ENCODE measurements at places on chromosomes 7 and 10.
A peak's percentile ranks its signal among the peaks of the same experiment; 100 is the strongest.

DNA sequence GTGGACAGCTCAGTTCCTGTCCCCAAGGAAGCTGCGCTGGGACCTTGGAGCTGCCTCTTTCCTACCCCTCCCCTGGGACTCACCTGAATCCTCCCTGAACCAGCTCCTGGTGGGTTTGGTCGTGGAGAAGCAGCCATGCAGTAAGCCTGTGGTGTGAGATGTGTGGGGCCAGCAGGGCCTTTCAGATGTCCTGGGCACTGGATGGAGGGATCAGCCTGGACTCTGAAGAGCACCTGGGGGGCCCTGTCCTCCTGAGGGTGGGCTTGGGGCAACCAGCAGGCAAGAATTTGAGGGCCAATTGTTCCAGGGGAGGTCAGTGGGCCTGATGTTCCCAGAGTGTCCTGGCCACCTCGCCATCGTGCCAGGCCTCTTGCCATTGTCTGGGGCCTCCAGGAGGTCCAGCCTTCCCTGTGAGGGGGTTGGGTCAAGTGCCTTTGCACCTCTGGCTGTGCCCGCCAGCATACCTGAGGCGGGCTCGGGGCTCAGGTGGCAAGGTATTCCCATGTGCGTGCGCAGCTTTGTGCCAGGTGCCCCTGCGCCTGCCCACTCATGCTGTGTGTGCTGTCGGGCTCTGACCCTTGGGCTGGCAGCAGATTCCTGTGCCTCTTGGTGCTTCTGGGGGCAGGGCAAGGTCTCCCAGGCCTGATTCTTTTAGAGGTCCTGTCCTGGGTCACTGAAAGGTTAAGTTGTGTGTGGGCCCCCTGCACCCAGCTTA lies 7.3 kb downstream of the TRIM8 start:
- no peak for DNase-seq

DNA sequence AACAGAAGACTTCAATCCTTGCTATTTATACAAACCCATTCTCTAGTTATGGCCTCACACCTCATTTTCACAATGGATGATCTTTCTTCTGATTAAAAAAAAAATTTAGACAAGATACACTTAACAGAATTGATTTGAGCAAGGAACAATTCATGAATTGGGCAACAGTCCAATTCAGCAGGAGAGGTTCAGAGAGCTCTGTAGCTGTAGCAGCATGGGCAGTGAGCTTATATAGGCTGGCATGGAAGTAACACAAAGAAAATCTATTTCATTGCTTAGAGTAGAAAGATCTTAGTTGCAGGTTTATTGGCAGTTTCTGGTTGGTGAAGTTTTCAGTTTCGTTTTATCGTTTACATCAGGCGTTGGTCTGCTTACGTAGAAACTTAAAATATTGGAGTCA lies 23.0 kb upstream of the LRGUK start:
- DNase-seq: no peak

GRCh38 chr7:110281362-110281761 lies 809.6 kb upstream of the LRRN3 start:
- no peak for DNase-seq

DNA sequence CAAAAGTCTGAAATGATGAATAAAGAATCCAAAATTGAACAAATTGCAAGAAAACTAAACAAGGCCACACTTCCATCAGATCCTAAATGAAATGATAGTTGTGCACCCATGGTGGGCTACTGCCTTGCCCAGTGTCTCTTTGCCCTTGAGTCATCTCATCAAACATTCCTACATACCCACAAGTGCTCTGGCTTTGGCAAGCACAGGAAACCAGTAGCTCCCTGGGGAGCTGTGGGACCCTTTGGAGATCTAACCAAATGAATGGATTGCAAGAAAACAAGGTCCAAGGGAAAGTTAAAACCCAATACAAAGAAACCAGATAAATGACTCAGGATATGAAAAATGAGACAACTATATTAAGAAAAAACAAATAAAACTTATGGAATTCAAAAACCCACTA lies 129.8 kb upstream of the TMEM229A start:
- no peak for DNase-seq

- DNase-seq: no peak
Observed at GRCh38 chr7:128777156-128778123, 1.8 kb upstream of the OPN1SW start.

DNA sequence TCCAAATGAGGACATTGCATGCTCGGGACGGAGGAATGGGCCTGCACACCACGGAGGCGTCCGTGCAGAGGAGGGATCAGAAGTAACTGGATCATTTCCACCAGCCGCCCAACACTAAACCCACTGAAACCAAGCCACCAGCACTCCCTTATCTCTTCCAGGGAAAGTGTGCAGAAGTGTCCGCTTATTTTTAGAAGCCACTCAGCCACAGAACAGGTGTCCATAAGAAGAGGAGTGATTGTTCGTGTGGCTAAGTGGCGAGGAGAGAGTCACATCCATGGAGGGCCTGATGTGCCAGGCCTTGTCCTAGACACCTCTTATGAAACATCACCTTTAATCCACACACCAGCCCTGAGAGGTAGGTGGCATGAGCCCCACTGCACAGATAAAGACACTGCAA lies 407.9 kb upstream of the NPVF start:
- no peak for DNase-seq

DNA sequence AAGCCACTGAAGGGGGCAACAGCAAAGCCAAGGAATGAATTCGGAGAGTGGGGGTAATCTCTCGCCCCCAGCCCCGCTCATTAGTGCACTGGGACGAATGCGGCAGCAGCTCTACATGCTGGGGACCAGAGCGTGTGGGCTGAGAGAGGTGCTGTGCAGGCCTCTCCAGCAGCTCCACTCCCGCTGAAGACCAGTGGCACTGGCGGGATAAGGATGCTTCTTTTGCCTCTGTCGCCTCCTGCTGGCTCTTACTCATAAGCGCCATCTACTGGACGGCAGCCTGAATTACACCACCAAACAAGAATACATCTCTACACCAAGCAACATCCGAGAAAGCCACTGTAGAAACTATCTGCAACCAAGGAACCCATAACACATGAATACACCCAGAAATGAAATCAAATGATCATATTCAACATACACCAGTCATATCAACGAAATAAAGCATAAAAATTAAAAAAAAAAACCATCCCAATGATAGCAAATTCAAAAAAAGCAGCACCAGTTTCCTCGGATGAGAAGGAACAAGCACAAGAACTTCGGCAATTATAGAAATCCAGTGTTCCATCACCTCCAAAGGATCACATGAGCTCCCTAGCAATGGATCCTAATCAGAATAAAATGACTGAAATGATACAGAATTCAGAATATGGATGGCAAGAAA lies 79.0 kb upstream of the TMEM168 start:
- peak; percentile 27 for DNase-seq

DNA sequence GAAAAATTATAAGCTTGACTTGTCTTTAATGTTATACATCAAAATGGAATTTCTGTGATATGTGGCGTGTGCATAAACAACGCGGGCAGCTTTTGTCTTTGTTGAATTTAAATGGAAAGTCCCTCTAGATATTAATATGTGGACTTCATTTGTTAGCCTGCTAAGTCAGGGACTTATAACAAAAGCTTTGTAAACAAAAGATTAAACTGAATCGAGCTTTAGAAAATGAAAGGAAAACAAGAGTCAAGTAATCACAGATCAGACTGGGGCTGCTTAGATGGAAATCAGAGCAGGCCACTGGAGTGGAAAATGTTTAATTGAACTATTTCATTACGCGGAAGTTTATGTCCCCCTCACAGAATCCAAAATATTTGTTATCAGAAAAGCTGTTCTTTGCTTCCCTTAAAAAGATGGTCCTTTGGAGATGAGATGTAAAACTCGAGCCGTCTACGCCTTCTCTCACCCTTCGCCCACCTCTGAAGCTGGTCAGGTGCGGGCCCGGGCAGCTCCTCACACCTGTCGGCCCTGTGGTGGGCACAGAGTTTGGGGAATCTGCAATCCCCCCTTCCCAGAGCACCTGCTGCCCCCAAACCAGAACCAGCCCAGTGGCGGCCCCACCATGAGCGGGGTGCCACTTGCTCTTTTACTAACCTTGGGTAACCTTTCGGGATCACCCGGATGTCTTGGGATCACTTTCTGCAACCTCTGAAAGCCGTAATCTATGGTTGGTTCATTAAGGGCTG lies 116.2 kb downstream of the EBF3 start:
- no peak for DNase-seq

DNA sequence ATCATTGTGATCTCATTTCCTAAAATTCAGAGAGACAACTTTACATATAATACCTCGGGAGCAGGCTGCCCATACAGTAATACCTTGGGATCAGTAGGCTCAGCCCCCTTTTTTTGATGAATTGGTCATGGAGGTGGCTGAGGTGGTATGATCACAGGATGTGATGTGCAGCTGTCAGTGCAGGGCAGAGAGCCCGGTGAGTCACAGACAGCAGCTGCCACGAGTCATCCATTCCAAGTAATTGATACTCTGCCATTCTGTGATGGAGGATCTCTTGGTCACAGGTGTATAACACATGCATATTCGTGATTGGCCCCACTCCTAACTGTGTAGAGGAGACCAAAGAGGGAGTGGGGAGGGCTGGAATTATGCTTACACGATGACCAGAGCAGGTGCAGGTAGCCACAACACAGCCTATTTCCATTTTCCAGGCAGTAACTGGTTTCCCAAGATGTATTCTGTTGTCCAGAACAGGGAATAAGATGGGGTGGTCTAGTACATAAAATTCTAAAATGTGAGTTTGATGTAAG lies 14.1 kb downstream of the NRCAM start:
- no peak for DNase-seq

GRCh38 chr7:19410106-19410505 lies 264.9 kb upstream of the FERD3L start:
- DNase-seq: no peak

GRCh38 chr10:123663522-123663921 lies 2.6 kb upstream of the GPR26 start:
- DNase-seq: no peak

DNA sequence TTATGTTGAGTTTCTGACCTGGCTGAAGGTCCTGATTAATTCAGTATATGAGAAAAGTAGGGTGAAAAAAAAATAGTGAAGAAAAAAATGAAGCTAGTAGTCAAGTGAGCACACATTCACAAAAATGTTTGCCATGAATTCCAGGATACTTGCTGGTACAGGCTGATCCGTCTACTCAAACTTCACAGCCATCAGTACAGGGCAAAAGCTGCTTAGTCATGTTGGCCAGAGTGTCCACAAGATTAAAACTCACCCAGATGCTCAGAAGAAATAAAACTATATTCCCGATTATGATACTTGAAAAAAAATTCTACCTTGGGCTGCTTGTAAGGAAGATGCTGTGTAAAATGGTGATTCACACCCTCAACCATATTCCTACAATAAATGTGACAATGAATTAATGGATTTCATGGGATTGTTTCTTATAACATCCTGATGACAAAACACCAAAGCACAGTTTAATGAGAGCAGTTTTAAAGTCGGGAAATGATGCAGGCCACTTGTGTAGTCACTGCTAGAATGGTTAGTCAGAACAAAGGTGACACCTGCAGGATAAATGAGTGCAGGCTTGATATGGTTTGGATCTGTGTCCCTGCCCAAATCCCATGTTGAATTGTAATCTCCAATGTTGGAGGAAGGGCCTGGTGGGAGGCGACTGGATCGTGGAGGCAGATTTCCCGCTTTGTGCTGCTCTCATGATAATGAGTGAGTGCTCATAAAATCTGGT lies 49.2 kb upstream of the ANKRD1 start:
- no peak for DNase-seq

DNA sequence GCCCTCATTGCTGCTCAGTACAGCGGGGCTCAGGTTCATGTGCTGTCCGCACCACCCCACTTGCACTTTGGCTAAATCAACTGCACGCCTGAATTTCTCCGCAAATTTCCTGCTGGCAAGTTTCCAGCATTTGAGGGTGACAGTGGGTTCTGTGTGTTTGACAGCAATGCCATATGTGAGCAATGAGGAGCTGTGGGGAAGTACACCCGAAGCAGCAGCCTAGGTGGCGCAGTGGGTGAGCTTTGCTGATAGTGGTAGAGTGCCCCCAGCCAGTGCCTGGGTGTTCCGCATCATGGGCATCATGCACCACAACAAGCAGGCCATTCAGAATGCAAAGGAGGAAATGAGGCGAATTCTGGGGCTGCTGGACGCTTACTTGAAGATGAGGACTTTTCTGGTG lies 103.9 kb upstream of the POT1 start:
- DNase-seq: no peak

GRCh38 chr10:1109795-1110673 lies 53.8 kb downstream of the WDR37 start:
- peak; percentile 11 for DNase-seq

GRCh38 chr10:42690449-42691360 lies 52.3 kb upstream of the ZNF33B start:
- no peak for DNase-seq

DNA sequence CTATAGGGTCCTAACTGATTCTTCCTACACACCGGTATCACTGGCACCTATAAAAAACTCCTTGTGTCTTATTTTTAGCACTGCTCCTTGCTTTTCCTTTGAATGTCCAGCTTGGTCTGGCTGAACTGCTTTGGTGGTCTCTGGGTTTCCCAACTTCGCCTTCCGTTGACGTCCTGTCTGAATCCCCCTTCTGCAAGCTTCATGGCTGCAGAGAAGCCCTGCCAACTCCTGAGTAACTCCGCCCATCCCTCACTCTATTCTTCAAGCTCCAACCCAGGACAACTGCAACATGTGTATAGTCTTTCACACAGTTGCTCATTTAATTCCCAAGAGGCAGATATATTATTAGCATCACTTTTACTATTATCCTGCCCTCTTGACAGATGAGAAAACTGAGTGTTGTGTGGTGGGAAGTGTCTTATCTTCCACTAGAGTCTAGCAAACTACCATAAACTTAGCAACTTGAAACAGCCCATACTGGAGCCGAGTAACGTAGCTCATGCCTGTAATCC lies 40.9 kb downstream of the MTURN start:
- no peak for DNase-seq

- no peak for DNase-seq
Observed at GRCh38 chr10:4208499-4208898, 423.5 kb upstream of the KLF6 start.

GRCh38 chr10:106996510-106996909 lies 168.0 kb downstream of the SORCS1 start:
- no peak for DNase-seq

- DNase-seq: no peak
Observed at GRCh38 chr10:68184546-68184945, 47.4 kb downstream of the ATOH7 start.

- DNase-seq: no peak
Observed at GRCh38 chr10:15433850-15434537, 62.9 kb upstream of the FAM171A1 start.

DNA sequence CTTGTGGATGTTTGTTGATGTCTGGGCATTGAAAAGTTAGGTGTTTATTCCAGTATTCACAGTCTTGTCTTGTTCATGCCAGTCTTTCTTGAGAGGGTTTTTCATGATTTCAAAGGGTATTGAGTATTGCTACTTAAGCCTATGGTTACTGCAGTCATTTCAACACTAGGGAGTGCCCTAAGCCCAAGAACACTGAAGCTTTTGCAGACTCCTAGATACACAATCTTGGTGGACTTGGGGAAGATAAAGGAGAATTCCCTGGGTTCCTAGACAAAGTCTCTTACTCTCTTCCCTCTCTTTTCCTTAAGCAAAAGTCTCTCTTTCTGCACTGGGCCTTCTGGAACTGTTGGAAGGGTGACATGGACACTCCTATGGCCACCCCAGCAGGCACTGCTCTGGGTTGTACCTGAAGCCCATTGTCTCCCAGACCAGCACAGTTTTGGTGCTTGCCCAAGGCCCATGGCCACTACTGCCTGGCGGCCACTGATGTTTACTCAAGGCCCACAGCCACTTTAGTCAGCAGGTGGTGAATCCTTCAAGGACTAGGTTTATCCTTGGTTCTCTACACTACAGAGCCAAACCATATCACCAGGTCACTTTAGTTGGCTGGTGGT lies 24.9 kb downstream of the SAMD9 start:
- DNase-seq: peak; percentile 21
